ENCODE measurements at places on chromosomes 2 and 18. TPM values are rescaled to one million over a fixed set of nuclear protein-coding genes. Genes with fewer than 3 reads are reported as not detected.
A peak's percentile ranks its signal among the peaks of the same experiment; 100 is the strongest.

Gene NEDD4L
- total RNA-seq, result 85.4 TPM

Gene MYO1B
- 80.3 TPM for total RNA-seq

Gene DPYSL5
- total RNA-seq, result 0.74 TPM

Gene MXD1
- 9.5 TPM for total RNA-seq

DNA sequence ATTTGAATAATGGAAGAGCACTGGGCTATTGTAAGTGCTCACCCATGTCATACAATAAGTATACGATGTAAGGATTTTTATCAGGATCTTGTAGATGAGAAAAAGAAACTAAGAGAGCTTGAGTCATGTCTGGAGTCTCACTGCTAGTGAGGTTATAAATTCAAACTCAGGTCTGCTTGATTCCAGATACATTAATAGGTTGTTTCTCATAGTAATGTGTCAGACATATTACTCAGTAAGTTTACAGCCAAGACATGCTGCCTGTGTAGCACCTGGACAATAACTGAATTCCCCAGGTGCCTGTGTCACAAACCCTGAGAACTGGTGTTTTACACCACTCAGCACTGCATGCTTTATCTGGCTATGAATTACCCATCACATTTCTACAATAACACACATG, 216.9 kb upstream of the LRP1B start:
- no peak for DNase-seq

GRCh38 chr2:27408601-27409320, 630 bp downstream of the PPM1G start:
- no peak for DNase-seq

GRCh38 chr2:208013285-208014178, 11.8 kb downstream of the PLEKHM3 start:
- DNase-seq, result peak; percentile 32

DNA sequence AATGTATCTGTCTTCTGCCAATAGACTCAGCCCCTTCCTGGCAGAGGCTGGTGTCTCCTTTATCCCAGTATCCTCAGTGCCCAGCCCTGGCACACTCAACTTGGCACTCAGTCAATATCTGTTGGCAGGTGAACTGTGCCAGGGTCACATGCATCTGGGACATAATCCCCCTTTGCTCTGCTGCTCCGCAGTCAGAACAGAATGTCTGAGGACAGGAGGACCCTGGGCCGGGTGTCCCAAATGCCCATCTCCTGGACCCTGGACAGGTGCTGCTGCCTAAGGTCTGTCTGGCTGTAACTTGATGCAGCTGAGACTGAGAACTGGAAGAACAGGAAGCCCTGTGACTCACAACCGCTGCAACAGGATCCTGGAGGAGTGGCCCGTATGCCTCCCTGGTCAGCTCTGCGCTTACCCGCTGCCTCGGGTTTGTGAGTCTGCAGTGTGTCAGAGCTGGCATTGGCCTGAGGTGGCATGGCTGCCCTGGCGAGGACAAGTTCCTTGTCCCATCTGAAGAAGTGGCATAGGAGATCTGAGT, 11.4 kb downstream of the HK2 start:
- peak; percentile 67 for DNase-seq
